ENCODE measurements at places on chromosomes 12 and 14. TPM values are rescaled to one million over a fixed set of nuclear protein-coding genes. Genes with fewer than 3 reads are reported as not detected.

PKP2 gene
- 6.5 TPM for polyA plus RNA-seq

HELB gene
- 0.31 TPM for polyA plus RNA-seq

SLC25A47 gene
- polyA plus RNA-seq = 0.04 TPM

CARMIL3 gene
- 0.55 TPM for polyA plus RNA-seq

LTBR gene
- polyA plus RNA-seq = 97.9 TPM

PACS2 gene
- 17.8 TPM for polyA plus RNA-seq

KLRB1 gene
- polyA plus RNA-seq = 0.81 TPM

GLIPR1L1 gene
- not detected for polyA plus RNA-seq

CLEC6A gene
- not detected for polyA plus RNA-seq

WDHD1 gene
- 2.2 TPM for polyA plus RNA-seq

CD4 gene
- 1.4 TPM for polyA plus RNA-seq

ARHGAP9 gene
- polyA plus RNA-seq = 4.3 TPM

EPS8 gene
- polyA plus RNA-seq = 6.7 TPM

AKAP5 gene
- 0.06 TPM for polyA plus RNA-seq

VRTN gene
- not detected for polyA plus RNA-seq

PIWIL1 gene
- polyA plus RNA-seq = not detected

OR6C2 gene
- polyA plus RNA-seq = not detected

PRH2 gene
- not detected for polyA plus RNA-seq

NANOG gene
- polyA plus RNA-seq = under 0.01 TPM

BCDIN3D gene
- polyA plus RNA-seq = 2.3 TPM

CAPZA3 gene
- polyA plus RNA-seq = 0.22 TPM

TMEM121 gene
- polyA plus RNA-seq = 1.3 TPM

KRT6B gene
- polyA plus RNA-seq = 453 TPM

AQP2 gene
- polyA plus RNA-seq = not detected

MMP17 gene
- 1.8 TPM for polyA plus RNA-seq

ESPL1 gene
- polyA plus RNA-seq = 66.1 TPM

SSPN gene
- 2.1 TPM for polyA plus RNA-seq

KRT8 gene
- 105 TPM for polyA plus RNA-seq

SLC39A5 gene
- 0.09 TPM for polyA plus RNA-seq
